ENCODE measurements at places on chromosomes 12 and 14. TPM values are rescaled to one million over a fixed set of nuclear protein-coding genes. Genes with fewer than 3 reads are reported as not detected.

GRCh38 chr12:53659571-53659981 is 16.3 kb downstream of the ATP5MC2 start:
- no peak for DNase-seq
- peaks cover 6% of the 10 kb centered on the region for H3K36me3 ChIP-seq
- H3K27ac ChIP-seq: peak overlapping the region; percentile 86
- H3K4me1 ChIP-seq: peaks cover 55% of the 10 kb centered on the region

DNA sequence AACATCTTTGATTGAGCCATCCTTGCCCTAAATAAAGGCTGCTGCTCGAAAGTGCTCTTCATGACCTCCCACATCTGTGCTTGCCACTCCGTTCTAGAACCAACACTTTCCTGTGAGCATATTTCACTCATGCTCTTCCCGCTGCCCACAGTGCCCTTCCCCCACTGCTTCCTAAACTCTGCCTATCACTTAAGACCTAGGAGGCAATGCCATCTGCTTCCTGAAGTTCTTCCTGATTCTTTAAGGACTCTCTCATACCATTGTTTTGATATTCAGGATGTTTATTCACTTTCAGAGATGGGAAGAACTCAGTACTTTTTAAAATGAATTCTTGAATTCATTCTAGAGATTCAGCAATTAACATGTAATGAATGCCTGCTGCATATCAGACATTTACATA is 49.9 kb downstream of the ZFYVE21 start:
- no peaks in the 10 kb centered on the region for H3K4me1 ChIP-seq
- peaks cover 24% of the 10 kb centered on the region for H3K36me3 ChIP-seq
- no peak overlapping the region for H3K27ac ChIP-seq
- H3K27me3 ChIP-seq: no peaks in the 10 kb centered on the region
- H3K4me3 ChIP-seq: no peak overlapping the region

GRCh38 chr12:45803111-45803510 is 73.6 kb downstream of the ARID2 start:
- no peak overlapping the region for H3K27ac ChIP-seq
- H3K4me3 ChIP-seq: no peak overlapping the region
- H3K4me1 ChIP-seq: no peaks in the 10 kb centered on the region
- H3K36me3 ChIP-seq: no peaks in the 10 kb centered on the region
- no peaks in the 10 kb centered on the region for H3K27me3 ChIP-seq

- H3K27me3 ChIP-seq: no peaks in the 10 kb centered on the region
- no peak for DNase-seq
- no peak overlapping the region for H3K4me3 ChIP-seq
- peaks cover 4% of the 10 kb centered on the region for H3K36me3 ChIP-seq
- H3K27ac ChIP-seq: no peak overlapping the region
These were observed 31.9 kb downstream of the NUAK1 start for GRCh38 chr12:106106892-106107291.

The ANKS1B gene
- total RNA-seq: 26.8 TPM

The HSP90AA1 gene
- 250 TPM for total RNA-seq

The NOP9 gene
- total RNA-seq: 25.7 TPM

The FAM186B gene
- not detected for total RNA-seq

The KRT74 gene
- not detected for total RNA-seq
